ENCODE measurements at places on chromosomes 7 and 10. TPM values are rescaled to one million over a fixed set of nuclear protein-coding genes. Genes with fewer than 3 reads are reported as not detected.

OR6V1 gene
- not detected for total RNA-seq

FOXI2 gene
- total RNA-seq: 1.1 TPM

FAM25G gene
- total RNA-seq: not detected

CFAP70 gene
- total RNA-seq: 0.17 TPM

SH2D4B gene
- not detected for total RNA-seq

POR gene
- 126 TPM for total RNA-seq

ASAH2 gene
- 0.04 TPM for total RNA-seq

GIMAP8 gene
- not detected for total RNA-seq

BLNK gene
- not detected for total RNA-seq

PDZD7 gene
- 2.3 TPM for total RNA-seq

CCDC172 gene
- 3.8 TPM for total RNA-seq

DNA sequence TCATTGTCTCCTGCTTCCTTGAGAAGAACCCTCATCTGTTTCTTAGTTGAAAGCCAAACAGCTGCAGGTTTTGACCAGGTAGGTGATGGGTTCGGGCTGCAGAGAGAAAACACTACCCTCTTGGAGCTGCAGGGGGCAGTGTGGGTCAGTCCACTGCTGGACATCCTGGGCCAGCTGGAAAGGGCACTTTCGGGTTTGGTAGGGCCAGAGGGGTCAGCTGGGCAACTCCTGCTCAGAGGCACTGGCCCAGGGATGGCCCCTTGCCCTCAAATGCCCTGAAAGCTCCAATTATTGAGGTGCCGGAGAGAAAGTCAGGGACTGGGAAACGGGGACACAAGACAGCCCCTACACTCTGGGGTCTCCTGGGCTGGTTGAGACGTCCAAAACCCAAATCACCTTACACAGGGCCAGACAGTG lies 90.7 kb downstream of the MKI67 start:
- H3K27me3 ChIP-seq: no peaks in the 10 kb centered on the region
- DNase-seq: peak; percentile 81
- no peaks in the 10 kb centered on the region for H3K4me1 ChIP-seq

- peak overlapping the region; percentile 15 for H3K4me3 ChIP-seq
- peak overlapping the region; percentile 48 for H3K27ac ChIP-seq
- DNase-seq: peak; percentile 70
- peaks cover 28% of the 10 kb centered on the region for H3K36me3 ChIP-seq
- peaks cover 72% of the 10 kb centered on the region for H3K4me1 ChIP-seq
Measured at GRCh38 chr10:28685717-28686116, 8.4 kb downstream of the BAMBI start.

- no peak for DNase-seq
- no peak overlapping the region for H3K4me3 ChIP-seq
- no peaks in the 10 kb centered on the region for H3K27me3 ChIP-seq
- no peak overlapping the region for H3K27ac ChIP-seq
Measured at GRCh38 chr7:122989577-122989976, 5.9 kb downstream of the TAS2R16 start.

- no peak overlapping the region for H3K27ac ChIP-seq
- H3K4me3 ChIP-seq: peak overlapping the region; percentile 34
- peaks cover 13% of the 10 kb centered on the region for H3K4me1 ChIP-seq
- H3K36me3 ChIP-seq: no peaks in the 10 kb centered on the region
Measured at GRCh38 chr10:133159611-133159949, 439 bp upstream of the KNDC1 start.

- no peak overlapping the region for H3K27ac ChIP-seq
- no peaks in the 10 kb centered on the region for H3K4me1 ChIP-seq
- H3K27me3 ChIP-seq: no peaks in the 10 kb centered on the region
- no peak for DNase-seq
Measured at GRCh38 chr10:22850541-22850940, 77.3 kb upstream of the ARMC3 start.

DNA sequence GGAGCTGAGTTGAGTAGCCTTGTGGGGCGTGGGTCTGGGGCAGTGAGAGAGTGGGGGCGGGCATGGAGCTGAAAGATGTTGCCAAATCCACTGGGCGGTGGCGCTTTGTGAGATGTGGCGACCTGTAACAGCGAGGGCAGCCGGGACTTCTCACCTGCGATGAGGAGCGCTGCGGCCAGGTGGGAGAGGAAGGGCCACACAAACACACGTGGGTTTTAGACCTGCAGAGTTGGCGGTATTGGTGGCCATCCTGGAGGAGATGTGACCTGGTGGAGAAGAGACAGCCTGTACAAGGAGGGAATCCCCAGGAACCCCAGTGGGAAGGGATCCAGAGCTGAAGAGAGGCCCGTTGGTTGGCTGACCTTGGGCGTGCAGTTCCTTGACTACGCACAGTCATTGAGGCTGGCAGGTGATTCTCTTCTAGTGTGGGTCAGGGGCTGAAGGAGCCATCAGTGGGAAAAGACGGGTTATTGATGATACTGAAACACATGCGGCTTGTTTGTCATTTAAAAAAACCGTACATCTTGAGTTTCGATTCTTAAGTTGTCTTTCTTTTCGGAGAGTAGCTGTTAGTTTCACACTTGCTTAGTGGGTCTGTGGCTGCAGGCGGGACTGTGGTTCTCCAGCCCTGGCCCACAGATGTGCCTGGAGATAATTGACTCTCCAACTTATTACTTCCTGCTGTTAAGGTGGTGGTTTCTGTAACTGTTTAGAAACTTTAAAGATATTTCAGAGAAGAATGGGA lies 2.4 kb downstream of the CHST12 start:
- H3K27ac ChIP-seq: no peak overlapping the region
- no peaks in the 10 kb centered on the region for H3K27me3 ChIP-seq

- no peaks in the 10 kb centered on the region for H3K36me3 ChIP-seq
- H3K27ac ChIP-seq: no peak overlapping the region
- H3K4me3 ChIP-seq: no peak overlapping the region
- no peak for DNase-seq
- H3K4me1 ChIP-seq: peaks cover 3% of the 10 kb centered on the region
- H3K27me3 ChIP-seq: peaks cover 27% of the 10 kb centered on the region
Measured at GRCh38 chr10:44389150-44389549, 4.3 kb upstream of the CXCL12 start.

DNA sequence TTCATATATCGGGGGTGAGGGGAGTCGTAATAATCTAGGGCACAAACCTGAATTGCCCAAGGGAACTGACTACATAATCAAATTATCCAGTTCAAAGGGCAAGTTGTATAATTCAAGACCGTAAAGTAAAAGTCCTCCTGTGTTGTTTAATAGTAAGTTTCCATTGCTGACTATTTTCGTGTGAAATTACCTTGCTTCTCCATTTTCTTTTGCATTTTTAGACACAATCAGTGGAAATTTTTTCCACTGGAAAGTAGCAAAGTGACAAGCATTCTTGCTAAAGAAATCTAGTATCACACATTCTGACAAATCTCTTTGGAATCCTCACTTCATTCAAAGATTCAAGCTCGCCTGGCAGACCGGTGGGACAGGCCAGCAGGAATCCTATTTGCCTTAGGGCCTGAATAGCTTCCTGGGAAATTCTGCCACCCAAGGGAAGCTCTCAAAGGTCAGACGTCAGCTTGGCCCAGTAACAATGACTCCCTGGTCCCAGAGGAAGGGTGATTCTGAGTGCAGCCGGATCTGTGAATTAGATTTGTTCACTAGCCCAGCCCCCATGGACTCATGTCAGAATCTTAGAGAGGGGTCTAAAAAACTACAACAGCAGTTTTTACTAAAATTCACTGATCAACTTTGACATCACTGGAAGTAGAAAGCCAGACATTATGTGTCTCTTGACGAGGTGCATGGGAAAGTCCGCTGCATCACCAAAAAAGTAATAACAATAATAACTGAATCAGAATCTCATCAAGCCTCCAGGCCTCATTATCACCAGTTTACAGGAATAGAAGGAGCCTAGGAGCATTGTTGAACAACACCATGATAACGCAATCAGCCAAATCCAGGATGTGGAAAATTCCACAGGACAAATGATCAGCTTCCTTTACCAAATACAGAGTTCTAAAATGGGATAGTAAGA lies 161.0 kb downstream of the SKIDA1 start:
- H3K27me3 ChIP-seq: no peaks in the 10 kb centered on the region
- H3K4me3 ChIP-seq: no peak overlapping the region
- H3K4me1 ChIP-seq: peaks cover 30% of the 10 kb centered on the region
- no peaks in the 10 kb centered on the region for H3K36me3 ChIP-seq

GRCh38 chr7:127251465-127252376 lies 1.0 kb downstream of the GRM8 start:
- H3K27ac ChIP-seq: no peak overlapping the region
- H3K27me3 ChIP-seq: peaks cover 79% of the 10 kb centered on the region
- H3K36me3 ChIP-seq: no peaks in the 10 kb centered on the region
- DNase-seq: peak; percentile 60

DNA sequence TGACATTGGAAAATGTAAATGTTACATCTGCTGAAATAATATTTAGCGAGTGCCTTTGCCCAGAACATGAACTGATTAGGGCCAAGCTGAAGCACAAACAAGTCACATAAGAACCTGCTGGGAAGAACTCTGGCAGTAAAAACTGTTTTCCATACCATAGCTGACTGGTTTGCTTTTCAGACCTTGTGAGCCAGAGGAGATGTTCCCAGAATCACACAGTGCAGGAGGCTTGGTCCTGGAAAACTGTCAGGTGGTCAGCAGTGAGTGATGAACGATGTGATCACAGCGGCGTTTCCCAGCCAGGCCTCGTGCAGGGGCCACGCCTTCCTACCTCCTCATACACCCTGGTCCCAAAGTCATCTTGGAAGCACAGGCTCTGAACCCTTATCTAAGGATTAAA lies 164.2 kb upstream of the EEPD1 start:
- no peak overlapping the region for H3K27ac ChIP-seq
- no peaks in the 10 kb centered on the region for H3K36me3 ChIP-seq
- no peaks in the 10 kb centered on the region for H3K4me1 ChIP-seq
- no peak for DNase-seq
- H3K27me3 ChIP-seq: no peaks in the 10 kb centered on the region

DNA sequence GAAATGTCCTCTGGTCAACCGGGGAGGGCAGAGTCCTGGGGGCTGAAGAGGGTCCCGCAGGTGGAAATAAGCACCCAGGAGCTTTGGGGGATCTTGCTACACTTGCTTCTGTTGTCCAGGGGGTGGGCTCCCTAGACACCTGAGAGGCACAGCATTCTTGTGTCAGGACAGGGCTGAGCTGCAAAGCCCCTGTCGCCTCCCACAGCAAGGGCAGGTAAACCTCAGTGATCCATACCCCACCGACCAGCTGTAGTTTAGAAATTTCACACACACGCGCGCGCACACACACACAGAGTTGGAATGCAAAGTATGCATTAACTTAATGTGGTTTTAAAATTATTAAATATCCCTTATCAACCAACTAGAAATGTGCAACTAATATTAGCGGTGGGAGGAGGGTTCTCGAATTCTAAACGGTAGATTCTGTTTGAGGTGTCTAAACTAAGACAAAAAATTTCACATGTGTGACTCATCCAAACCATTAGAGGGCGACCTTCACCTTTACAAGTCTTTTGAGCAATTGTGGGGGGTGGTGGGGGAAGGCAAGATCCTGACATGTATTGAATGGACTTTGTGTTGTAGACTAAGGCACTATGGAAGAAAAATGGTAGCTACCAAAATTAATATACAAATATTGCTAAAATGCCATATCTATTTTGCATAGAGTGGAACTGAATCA lies 34.3 kb upstream of the PTF1A start:
- peaks cover 9% of the 10 kb centered on the region for H3K27me3 ChIP-seq
- no peaks in the 10 kb centered on the region for H3K36me3 ChIP-seq
- peak overlapping the region; percentile 42 for H3K4me3 ChIP-seq
- H3K4me1 ChIP-seq: no peaks in the 10 kb centered on the region
- no peak overlapping the region for H3K27ac ChIP-seq
- peak; percentile 87 for DNase-seq

- H3K4me1 ChIP-seq: no peaks in the 10 kb centered on the region
- no peak for DNase-seq
- no peak overlapping the region for H3K4me3 ChIP-seq
Measured at GRCh38 chr10:120521880-120522279, 64.9 kb downstream of the PLPP4 start.

- no peaks in the 10 kb centered on the region for H3K27me3 ChIP-seq
- H3K4me3 ChIP-seq: no peak overlapping the region
- DNase-seq: no peak
- peaks cover 11% of the 10 kb centered on the region for H3K36me3 ChIP-seq
- H3K4me1 ChIP-seq: no peaks in the 10 kb centered on the region
- 0 out of 2 replicates have a peak overlapping the region, but pooled peaks have one; percentile 55 for H3K27ac ChIP-seq
Measured at GRCh38 chr7:2734084-2734686, 46.2 kb downstream of the AMZ1 start.

GRCh38 chr10:79947083-79947415 lies 1.9 kb downstream of the SFTPD start:
- H3K27me3 ChIP-seq: no peaks in the 10 kb centered on the region
- no peak overlapping the region for H3K27ac ChIP-seq
- H3K4me3 ChIP-seq: no peak overlapping the region
- H3K4me1 ChIP-seq: 0 out of 2 replicates have a peak, but pooled peaks cover 6% of the 10 kb centered on the region

- no peaks in the 10 kb centered on the region for H3K36me3 ChIP-seq
- no peaks in the 10 kb centered on the region for H3K4me1 ChIP-seq
- H3K4me3 ChIP-seq: no peak overlapping the region
- DNase-seq: no peak
Measured at GRCh38 chr7:11648980-11649379, 183.0 kb downstream of the THSD7A start.

GRCh38 chr7:149285603-149286002 lies 23.6 kb downstream of the ZNF783 start:
- H3K4me3 ChIP-seq: peak overlapping the region; percentile 87
- H3K36me3 ChIP-seq: no peaks in the 10 kb centered on the region
- peaks cover 5% of the 10 kb centered on the region for H3K27me3 ChIP-seq
- H3K4me1 ChIP-seq: peaks cover 3% of the 10 kb centered on the region
- peak; percentile 49 for DNase-seq

DNA sequence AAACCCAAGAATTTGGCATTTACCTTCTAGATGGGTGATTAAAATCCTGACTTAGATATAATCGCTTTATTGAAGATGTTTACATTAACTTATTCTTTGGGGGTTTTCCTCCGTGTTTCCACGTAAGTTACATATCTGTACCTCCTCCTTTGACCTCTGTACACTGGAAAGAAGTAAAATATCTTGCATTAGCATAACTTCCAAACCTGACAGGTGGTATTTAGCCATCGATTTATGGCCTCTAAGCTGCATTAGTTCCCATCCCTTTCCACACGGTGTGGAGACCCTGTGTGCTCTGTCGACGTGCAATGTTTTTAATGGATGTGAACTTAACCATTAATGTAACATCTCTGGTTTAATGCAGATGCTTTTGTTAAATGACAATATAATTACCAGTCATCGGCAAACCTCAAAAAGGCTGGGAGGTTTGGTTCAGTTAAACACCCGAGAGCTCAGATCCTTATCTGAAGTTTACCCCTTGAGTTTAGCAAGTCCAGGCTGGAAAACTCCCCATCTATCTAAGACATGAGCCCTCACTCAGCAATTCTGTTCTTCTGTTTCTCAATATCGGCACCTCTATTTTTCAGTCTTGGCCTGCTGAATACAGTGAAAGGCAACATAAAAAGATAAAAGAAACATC lies 295.2 kb downstream of the GATA3 start:
- DNase-seq: no peak
- peaks cover 10% of the 10 kb centered on the region for H3K4me1 ChIP-seq
- H3K4me3 ChIP-seq: no peak overlapping the region
- H3K27me3 ChIP-seq: no peaks in the 10 kb centered on the region
- H3K36me3 ChIP-seq: no peaks in the 10 kb centered on the region

- no peaks in the 10 kb centered on the region for H3K27me3 ChIP-seq
- H3K4me1 ChIP-seq: peaks cover 19% of the 10 kb centered on the region
- no peak overlapping the region for H3K4me3 ChIP-seq
- H3K27ac ChIP-seq: no peak overlapping the region
- no peak for DNase-seq
Measured at GRCh38 chr10:19891429-19891828, 75.2 kb downstream of the PLXDC2 start.

Data from GM23338 (cell line).